ENCODE measurements at places on chromosomes 16 and 17. TPM values are rescaled to one million over a fixed set of nuclear protein-coding genes. Genes with fewer than 3 reads are reported as not detected.

KRTAP1-1 gene
- not detected for total RNA-seq

MYH1 gene
- total RNA-seq = not detected

HAPSTR1 gene
- total RNA-seq = 87.4 TPM

SBK1 gene
- total RNA-seq = 0.14 TPM

CCL4 gene
- not detected for total RNA-seq
